ENCODE measurements at places on chromosomes 6 and 20. TPM values are rescaled to one million over a fixed set of nuclear protein-coding genes. Genes with fewer than 3 reads are reported as not detected.

GRCh38 chr20:2163312-2163711, 61.7 kb downstream of the STK35 start:
- no peaks in the 10 kb centered on the region for H3K27me3 ChIP-seq
- no peak overlapping the region for H3K27ac ChIP-seq
- H3K4me3 ChIP-seq, result no peak overlapping the region
- no peak for DNase-seq

GRCh38 chr6:142395768-142396231, 94.0 kb downstream of the ADGRG6 start:
- H3K27ac ChIP-seq, result no peak overlapping the region
- H3K36me3 ChIP-seq, result no peaks in the 10 kb centered on the region
- no peak for DNase-seq
- H3K27me3 ChIP-seq, result no peaks in the 10 kb centered on the region
- H3K4me1 ChIP-seq, result no peaks in the 10 kb centered on the region

GRCh38 chr20:48781634-48782033, 46.2 kb downstream of the PREX1 start:
- peaks cover 8% of the 10 kb centered on the region for H3K4me1 ChIP-seq
- no peaks in the 10 kb centered on the region for H3K36me3 ChIP-seq
- no peaks in the 10 kb centered on the region for H3K27me3 ChIP-seq
- H3K27ac ChIP-seq, result peak overlapping the region; percentile 20
- H3K4me3 ChIP-seq, result no peak overlapping the region

DNA sequence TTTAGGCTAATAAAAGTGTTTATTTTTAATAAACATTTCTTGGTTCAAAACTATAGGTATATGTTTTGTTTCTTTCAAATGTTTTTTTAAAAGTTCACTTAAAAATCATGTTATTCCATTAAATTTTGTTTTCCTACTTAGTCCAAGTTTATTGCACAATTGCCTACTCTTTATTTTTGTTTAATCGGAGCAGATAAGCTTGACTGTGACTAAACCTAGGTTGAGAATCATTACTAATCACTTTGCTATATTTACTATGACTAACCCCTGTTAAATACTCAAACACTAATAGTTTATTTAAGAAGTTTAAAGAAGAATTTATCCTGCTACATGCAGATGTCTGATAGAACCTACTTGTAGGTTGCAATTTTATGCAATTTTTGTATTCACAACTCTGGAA, 18.8 kb downstream of the MAP3K4 start:
- no peaks in the 10 kb centered on the region for H3K36me3 ChIP-seq
- no peak overlapping the region for H3K27ac ChIP-seq
- H3K27me3 ChIP-seq, result no peaks in the 10 kb centered on the region
- peaks cover 10% of the 10 kb centered on the region for H3K4me1 ChIP-seq

DNA sequence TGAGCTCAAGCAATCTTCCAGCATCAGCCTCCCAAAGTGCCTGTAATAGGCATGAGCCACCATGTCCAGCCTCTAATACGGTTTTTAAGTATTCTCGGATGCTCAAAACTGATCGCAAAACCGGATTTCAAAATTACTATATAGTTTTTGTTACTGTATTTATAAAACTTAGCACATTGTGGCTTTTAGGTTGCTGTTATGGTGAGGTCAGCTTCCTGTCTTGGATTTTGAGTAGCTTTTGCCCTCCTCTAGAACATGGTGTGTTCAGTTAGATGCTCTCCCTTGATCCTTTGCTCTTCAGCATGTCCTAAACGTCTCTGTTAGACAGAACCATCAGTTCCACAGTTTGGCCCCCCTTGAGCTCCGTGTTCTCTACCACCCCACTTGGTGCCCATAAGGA, 96.2 kb downstream of the RPP40 start:
- no peak for DNase-seq
- peaks cover 6% of the 10 kb centered on the region for H3K4me1 ChIP-seq
- no peak overlapping the region for H3K4me3 ChIP-seq
- no peaks in the 10 kb centered on the region for H3K27me3 ChIP-seq
- H3K36me3 ChIP-seq, result no peaks in the 10 kb centered on the region
- H3K27ac ChIP-seq, result no peak overlapping the region

DNA sequence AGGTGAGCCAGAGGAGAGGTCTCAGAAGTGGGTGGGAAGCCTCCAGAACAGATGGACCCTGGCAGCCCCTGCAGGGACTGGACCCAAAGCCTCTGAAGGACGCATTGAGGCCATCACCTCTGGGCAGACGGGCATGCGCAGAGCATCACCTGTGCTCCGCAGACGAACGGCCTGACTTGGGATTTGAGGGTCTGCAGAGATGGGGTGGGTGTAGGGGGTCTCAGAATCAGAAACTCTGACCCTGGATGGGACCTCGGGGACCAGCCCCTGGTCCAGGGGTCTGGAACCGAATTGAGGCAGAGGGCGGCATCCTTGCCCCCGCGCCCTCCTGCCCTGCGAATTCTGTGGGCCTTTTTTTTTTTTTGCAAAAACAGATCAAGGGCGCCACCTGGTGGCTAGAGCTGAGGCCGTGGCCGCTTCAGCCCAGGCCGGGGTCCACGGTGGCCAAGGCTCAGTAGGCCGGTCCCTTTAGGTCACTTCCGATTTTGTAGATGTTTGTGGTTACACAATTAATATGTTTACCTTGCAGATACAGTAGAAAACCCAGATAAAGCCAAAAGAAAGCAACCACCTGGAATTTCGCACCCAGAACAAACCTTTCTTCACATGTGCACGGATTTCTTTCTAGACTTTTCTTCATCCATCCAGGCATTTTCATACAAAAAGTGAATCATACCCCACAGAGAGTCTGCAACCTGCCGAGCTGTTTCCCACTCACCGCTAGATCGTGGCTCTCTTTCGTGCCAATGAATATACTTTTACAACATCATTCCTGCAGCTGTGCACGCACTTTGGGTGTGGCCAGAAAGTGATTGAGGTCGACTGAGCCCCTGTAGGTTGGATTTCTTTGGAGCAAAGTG, 25.9 kb downstream of the ZBP1 start:
- no peaks in the 10 kb centered on the region for H3K27me3 ChIP-seq
- no peak overlapping the region for H3K4me3 ChIP-seq
- no peaks in the 10 kb centered on the region for H3K36me3 ChIP-seq
- peak; percentile 52 for DNase-seq
- H3K4me1 ChIP-seq, result no peaks in the 10 kb centered on the region

DNA sequence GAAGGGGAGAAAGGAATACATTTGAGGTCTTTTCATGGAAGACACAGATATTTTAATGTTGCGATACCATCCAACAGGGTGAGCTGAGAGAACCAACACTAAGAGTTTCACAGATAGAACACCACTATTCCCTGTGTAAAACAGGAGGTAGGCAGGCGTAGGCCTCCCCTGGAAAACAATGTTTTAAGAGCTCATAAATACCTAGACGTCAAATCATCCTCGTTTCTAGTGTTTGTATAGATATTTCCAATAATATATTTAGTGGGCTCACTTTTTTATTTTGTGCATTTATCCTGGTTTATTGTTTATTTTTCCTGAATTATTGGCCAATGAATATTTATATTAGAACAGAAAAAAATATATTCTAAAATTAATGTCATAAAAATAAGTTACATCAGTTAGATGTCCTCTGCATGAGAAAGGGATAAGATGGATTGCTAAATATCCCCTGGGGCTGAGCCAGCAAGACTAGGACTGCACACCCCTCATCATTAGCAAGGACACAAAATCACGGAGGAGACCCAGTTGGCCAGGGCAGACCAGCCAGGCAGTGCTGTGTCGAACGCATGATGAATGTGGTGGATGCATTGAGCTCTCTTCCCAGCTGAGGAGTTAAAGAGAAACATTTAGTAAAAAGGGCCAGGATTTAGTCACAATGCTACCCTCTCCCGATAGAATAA, 380.5 kb downstream of the C6orf118 start:
- H3K27me3 ChIP-seq, result no peaks in the 10 kb centered on the region
- peaks cover 8% of the 10 kb centered on the region for H3K4me1 ChIP-seq
- H3K36me3 ChIP-seq, result no peaks in the 10 kb centered on the region
- no peak for DNase-seq

DNA sequence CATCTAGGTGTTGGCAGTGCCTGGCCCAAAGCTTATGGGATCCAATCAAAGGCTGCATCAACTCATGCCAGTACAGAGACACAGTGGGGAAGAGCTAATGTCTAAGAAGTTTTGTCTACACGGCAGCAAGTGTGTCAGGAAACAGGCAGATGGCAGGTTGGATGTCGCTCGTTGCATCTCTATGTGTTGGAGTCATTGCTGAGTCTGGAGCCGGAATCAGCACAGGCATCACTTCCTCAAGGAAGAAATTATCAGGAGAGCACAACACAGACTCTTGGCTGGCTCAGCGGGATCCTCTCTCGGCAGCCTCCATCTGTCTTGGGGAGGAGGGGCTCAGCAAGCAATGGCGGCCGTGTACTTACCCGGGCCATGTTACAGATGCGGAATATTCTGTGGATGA, 467.2 kb upstream of the CHD6 start:
- no peaks in the 10 kb centered on the region for H3K27me3 ChIP-seq
- no peaks in the 10 kb centered on the region for H3K4me1 ChIP-seq
- no peak overlapping the region for H3K27ac ChIP-seq
- no peaks in the 10 kb centered on the region for H3K36me3 ChIP-seq
- DNase-seq, result no peak
- H3K4me3 ChIP-seq, result no peak overlapping the region

DNA sequence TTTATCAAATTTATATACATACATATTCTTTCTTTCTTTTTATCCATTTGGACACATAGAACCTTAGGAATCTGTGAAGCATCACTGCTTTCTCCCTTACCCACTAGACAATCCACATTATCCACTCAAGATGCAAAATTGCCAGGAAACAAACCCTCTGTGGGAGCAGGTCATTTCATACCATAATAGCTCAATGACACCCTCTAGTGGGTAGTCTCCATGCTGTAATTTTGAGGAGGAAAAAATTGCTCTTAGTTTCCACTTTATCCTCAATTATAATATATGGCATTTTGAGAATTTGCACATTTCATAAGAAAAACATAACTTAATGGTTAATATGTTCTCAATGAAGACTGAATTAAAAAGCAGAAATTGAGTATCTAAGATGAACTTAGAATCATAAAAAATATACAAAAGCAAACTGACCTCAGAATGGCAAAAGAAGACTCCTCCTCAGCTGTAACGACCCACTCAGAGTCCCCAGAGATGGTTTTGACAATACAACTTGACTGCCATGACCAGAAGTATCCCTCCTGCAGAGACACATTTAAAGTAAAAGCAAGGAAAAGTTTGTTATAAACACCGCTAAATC, 164.1 kb downstream of the FRK start:
- no peaks in the 10 kb centered on the region for H3K36me3 ChIP-seq
- no peaks in the 10 kb centered on the region for H3K4me1 ChIP-seq
- DNase-seq, result no peak
- no peak overlapping the region for H3K27ac ChIP-seq
- H3K4me3 ChIP-seq, result no peak overlapping the region

GRCh38 chr20:14720251-14720650, 382.8 kb upstream of the FLRT3 start:
- no peaks in the 10 kb centered on the region for H3K27me3 ChIP-seq
- DNase-seq, result no peak
- H3K27ac ChIP-seq, result no peak overlapping the region
- H3K4me3 ChIP-seq, result no peak overlapping the region

GRCh38 chr20:46573788-46574584, 23.5 kb upstream of the OCSTAMP start:
- H3K36me3 ChIP-seq, result no peaks in the 10 kb centered on the region
- no peak overlapping the region for H3K27ac ChIP-seq
- no peaks in the 10 kb centered on the region for H3K4me1 ChIP-seq
- DNase-seq, result no peak
- H3K27me3 ChIP-seq, result no peaks in the 10 kb centered on the region
- no peak overlapping the region for H3K4me3 ChIP-seq

DNA sequence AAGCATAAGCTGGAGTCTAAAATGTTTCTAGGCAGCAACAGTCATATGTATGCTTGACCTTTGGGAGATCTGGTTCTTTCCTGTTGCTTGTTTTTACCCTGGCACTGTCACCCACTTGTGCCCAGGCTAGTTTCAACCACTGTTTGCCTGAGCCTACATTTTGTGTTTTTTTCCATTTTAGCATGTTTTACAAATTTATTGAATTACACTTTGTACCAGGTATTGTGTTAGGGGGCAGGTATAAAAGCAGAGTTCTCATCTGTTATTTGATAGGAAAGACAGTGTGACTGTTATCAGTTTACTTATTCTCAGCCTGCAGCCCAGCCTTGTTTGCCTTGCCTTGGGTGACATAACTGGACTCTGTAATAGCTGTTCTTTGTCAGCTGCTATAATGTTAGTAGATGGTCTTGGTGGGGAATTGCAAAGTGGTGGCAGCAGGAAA, 147.0 kb downstream of the CDKAL1 start:
- no peak overlapping the region for H3K27ac ChIP-seq
- H3K36me3 ChIP-seq, result no peaks in the 10 kb centered on the region
- no peak overlapping the region for H3K4me3 ChIP-seq

The TTLL9 gene
- total RNA-seq, result not detected

All from heart left ventricle (tissue), 16 donors.